ENCODE measurements at places on chromosomes 12 and 14.

GRCh38 chr14:30287579-30288445 is 271.1 kb upstream of the G2E3 start:
- DNase-seq, result no peak

- DNase-seq, result peak; percentile 47
Observed at GRCh38 chr12:92928421-92928961, 604 bp downstream of the EEA1 start.

GRCh38 chr12:63816031-63816430 is 28.5 kb upstream of the SRGAP1 start:
- no peak for DNase-seq

DNA sequence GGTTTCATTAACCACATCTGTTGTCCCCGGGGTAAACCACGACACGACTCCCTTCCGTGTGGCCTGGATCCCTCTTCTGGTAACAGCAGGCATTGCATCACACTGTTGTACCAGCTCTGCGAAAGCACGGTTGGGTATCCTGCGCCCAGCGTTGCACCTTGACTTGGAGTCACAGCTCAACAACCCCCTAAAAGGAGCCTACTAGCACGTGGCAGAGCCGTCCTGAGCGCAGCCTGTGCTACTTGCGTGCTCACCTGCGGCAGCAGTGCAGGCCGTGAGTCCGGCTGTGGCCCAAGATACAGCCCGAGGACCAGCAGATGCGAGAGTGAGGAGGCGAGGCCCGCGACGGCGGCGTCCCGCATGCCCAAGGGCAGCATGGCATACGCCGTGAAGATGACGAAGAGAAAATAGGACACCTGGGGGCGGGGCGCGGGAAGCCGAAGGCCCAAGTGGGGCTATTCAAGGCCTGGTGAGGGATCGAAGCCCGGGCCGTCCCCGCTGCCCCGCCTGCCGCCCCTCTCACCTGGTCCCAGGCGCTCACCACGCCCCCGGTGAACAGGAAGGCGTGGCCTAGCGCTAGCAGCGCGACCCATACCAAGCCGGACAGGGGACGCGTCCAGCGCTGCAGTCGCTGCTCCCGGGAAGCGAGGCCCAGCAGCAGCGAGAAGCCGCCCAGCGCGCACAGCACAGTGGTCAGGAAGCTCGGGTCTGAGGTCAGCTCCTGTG is 2.4 kb downstream of the ADCY4 start:
- DNase-seq, result peak; percentile 64

DNA sequence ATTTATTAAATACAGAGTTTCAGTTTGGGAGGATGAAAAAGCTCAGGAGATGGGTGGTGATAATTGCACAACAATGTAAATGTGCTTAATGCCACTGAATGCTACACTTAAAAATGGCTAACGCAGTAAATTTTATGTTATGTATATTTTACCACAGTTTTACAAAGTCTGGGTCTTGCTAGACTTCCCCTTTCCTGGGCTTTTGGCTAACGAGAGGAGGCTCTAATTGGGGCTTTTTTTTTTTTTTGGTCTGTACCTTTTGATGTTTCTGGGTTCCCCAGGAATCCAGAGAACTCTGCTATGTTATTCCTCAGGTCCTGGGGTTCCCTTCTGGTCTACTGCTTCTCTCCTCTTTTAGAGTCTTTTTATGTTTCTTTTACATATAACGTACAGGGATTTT is 355.5 kb downstream of the CACNA1C start:
- DNase-seq, result no peak

DNA sequence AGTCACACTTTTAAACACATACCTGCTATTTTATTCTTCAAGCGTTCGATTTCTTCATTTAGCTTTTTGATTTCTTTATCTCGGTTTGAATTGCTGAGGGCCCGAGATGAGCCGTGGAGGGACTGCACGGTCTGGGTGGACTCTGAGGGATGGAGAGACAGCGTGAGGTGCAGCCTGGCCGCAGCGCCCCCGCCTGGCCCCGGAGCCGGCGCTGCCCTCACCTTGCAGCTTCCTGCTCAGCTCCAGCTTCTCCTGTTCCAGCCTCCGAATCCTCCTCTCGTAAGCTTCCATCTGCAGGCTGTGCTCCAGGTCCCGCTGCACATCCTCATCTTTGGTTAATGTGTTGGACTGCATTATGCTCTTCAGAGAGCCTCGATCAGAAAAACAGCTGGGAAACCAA is 53.2 kb downstream of the AMN start:
- peak; percentile 21 for DNase-seq

- no peak for DNase-seq
Observed at GRCh38 chr12:66065641-66066136, 64.9 kb downstream of the LLPH start.
